ENCODE measurements at places on chromosomes 7 and 10. TPM values are rescaled to one million over a fixed set of nuclear protein-coding genes. Genes with fewer than 3 reads are reported as not detected.

Gene TRIM24
- 21.0 TPM for total RNA-seq

Gene C10orf105
- not detected for total RNA-seq

Gene SLC16A9
- total RNA-seq = 1.2 TPM

Gene MYH16
- under 0.01 TPM for total RNA-seq

Gene COL17A1
- 0.30 TPM for total RNA-seq

Gene MUC3A
- total RNA-seq = not detected

Gene DNAH11
- total RNA-seq = 1.2 TPM

Gene CYP2C19
- not detected for total RNA-seq

Gene IGF2BP3
- 53.6 TPM for total RNA-seq

Gene HTR5A
- not detected for total RNA-seq

Gene SEMA3E
- total RNA-seq = 0.18 TPM

Gene PAX4
- not detected for total RNA-seq

Gene MBLAC1
- 2.2 TPM for total RNA-seq

Gene KIFBP
- 36.2 TPM for total RNA-seq

Gene CLDN15
- total RNA-seq = 2.9 TPM

Gene NXPH1
- total RNA-seq = not detected

Gene ANK3
- total RNA-seq = 27.5 TPM

Gene HMX2
- not detected for total RNA-seq

Gene NACAD
- 7.4 TPM for total RNA-seq

Gene H2BK1
- total RNA-seq = not detected

Gene CHAT
- not detected for total RNA-seq

Gene ACSM6
- total RNA-seq = not detected

Gene RET
- total RNA-seq = 0.74 TPM

Gene DTX2
- 5.0 TPM for total RNA-seq

Gene AKR1C8
- not detected for total RNA-seq

Gene TUBGCP2
- total RNA-seq = 64.4 TPM

Gene SAMD9L
- 17.0 TPM for total RNA-seq

Gene CD36
- total RNA-seq = 1.2 TPM

Gene TWNK
- total RNA-seq = 4.2 TPM

Gene SFTPD
- not detected for total RNA-seq

Gene MARVELD1
- 49.9 TPM for total RNA-seq

Gene STK31
- total RNA-seq = not detected

Gene WDFY4
- total RNA-seq = not detected

Gene CCSER2
- 40.0 TPM for total RNA-seq

Gene CDH23
- under 0.01 TPM for total RNA-seq

Gene LRMDA
- 0.30 TPM for total RNA-seq

Gene COL28A1
- total RNA-seq = 0.32 TPM

Gene NCF1
- total RNA-seq = not detected

Gene TFEC
- 0.46 TPM for total RNA-seq

Gene CALY
- 0.30 TPM for total RNA-seq

Gene BMPER
- 34.0 TPM for total RNA-seq

Gene CHN2
- 1.5 TPM for total RNA-seq

Gene PTPRE
- 9.5 TPM for total RNA-seq

Gene MLLT10
- total RNA-seq = 35.6 TPM

Gene GBX1
- total RNA-seq = not detected

Gene CCDC201
- not detected for total RNA-seq

Gene CALHM3
- total RNA-seq = not detected

Gene SPDYE6
- not detected for total RNA-seq

Gene CNPY4
- 61.5 TPM for total RNA-seq

Gene TSPAN13
- 71.3 TPM for total RNA-seq

Gene PDE1C
- total RNA-seq = 0.74 TPM

Gene TSPAN33
- 1.2 TPM for total RNA-seq

Gene HOXA7
- total RNA-seq = 1.8 TPM

Gene SPDYE5
- total RNA-seq = not detected

Gene TMEM139
- not detected for total RNA-seq

Gene EN2
- total RNA-seq = under 0.01 TPM

Gene FAM13C
- 1.2 TPM for total RNA-seq

Gene TRIM74
- total RNA-seq = not detected
